Forelimb muscle (tissue), 1 donor: ENCODE measurements at places on chromosomes 7 and 10. TPM values are rescaled to one million over a fixed set of nuclear protein-coding genes. Genes with fewer than 3 reads are reported as not detected.
A peak's percentile ranks its signal among the peaks of the same experiment; 100 is the strongest.

Gene CRTAC1
- 0.63 TPM for polyA plus RNA-seq

- no peak for DNase-seq
These were observed 106.5 kb upstream of the NANOS1 start for GRCh38 chr10:118922972-118923371.

DNA sequence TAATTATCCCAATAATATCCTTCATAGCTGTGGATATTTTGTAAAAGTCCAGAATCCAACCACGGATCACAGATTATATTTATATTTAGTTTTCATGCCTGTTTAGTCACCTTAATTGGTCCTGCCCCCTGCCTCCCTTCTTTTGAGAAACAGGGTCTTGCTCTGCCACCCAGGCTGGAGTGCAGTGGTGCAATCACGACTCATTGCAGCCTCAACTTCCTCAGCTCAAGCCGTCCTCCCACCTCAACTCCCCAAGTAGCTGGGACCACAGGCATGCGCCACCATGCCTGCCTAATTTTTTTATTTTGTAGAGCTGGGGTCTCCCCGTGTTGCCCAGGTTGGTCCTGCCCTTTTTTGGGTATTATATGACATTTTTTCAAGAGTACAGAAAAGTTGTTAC is 129.4 kb downstream of the KAT6B start:
- DNase-seq: no peak

Gene HPSE2
- polyA plus RNA-seq: 0.25 TPM

GRCh38 chr7:106757846-106758245 is 96.9 kb upstream of the CCDC71L start:
- DNase-seq: no peak

DNA sequence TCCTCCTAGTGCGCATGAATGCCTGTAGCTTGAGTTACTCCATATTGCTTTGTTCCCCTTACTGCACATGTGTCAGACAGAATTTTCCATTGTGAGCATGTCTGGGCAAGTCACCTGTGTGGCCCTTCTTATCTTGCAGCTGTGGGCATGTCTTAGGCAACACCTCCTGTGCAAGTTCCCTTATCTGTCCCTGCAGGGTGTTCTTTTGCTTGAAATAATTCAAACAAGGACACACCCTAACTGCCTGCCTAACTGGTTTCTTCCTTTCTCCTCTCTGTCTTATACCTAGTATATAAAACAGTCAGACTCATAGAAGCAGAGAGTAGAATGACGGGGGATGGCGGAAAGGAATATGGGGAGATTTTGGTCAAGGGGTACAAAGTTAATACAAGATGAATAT is 421.1 kb upstream of the SORCS1 start:
- DNase-seq: no peak

- DNase-seq: no peak
These were observed 73.3 kb downstream of the NSUN6 start for GRCh38 chr10:18577823-18578685.

DNA sequence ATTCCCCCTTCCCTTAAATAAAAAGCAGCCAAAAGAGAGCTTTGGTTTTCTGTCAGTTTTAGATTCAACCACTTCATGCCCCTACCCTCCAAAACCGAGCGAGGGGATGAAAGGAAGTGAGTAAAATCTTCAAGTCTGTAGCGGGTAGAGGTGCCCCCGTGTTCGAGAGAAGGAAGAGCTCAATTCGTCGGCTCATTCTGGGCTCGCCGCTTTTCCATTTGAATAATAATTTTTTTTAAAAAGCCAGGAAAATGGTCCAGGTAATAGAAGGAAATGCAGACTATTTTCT is 436.2 kb upstream of the GALNT17 start:
- no peak for DNase-seq

GRCh38 chr7:116715077-116715476 is 43.1 kb downstream of the MET start:
- no peak for DNase-seq

GRCh38 chr10:14740684-14741247 is 33.9 kb downstream of the FAM107B start:
- DNase-seq: no peak

DNA sequence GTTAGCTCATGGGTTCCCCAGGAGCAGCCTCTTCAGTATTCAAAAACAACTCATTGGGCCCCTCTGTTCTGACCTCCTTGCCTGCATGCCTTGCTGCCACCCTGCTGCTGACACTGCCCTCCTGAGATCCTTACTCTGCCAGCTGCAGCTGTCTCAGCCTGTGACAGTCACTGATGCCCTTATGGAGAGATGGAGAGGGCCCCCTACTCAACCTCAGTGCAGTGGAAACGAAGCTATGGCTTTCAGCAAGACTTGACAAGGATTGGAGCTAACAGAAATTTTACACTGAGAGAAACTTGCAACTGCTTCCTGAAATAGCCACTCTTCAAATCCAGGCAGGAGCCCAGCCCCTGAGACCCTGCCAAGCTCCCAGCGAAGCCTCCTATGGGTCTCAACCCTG is 678.3 kb upstream of the C7orf33 start:
- no peak for DNase-seq

Gene THSD7A
- 3.7 TPM for polyA plus RNA-seq

- DNase-seq: no peak
These were observed 15.9 kb downstream of the VSIR start for GRCh38 chr10:71757399-71757922.

DNA sequence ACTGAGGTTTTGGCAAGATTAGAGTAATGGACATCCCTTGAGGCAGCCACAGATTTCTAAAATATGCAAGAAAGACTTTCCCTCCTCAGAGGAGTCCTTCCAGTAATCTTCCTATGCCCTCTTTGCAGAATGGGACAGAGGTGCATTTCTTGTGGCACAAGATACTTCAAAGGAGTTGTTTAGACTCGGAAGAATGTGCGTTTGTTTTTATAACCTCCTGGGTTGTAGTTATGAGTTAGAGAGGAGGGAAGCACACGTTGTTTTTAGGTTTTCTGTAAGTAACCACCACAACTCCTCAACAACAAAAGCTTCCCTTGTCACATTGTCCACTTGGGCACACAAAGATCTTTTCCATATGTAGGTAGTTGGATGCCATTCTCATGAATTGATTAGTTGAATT is 78.1 kb upstream of the GLI3 start:
- DNase-seq: no peak

Gene GSTO2
- polyA plus RNA-seq: 0.99 TPM

- no peak for DNase-seq
These were observed 11.9 kb downstream of the SSC4D start for GRCh38 chr7:76397409-76398183.

GRCh38 chr10:132429281-132430230 is 32.6 kb downstream of the PWWP2B start:
- no peak for DNase-seq

DNA sequence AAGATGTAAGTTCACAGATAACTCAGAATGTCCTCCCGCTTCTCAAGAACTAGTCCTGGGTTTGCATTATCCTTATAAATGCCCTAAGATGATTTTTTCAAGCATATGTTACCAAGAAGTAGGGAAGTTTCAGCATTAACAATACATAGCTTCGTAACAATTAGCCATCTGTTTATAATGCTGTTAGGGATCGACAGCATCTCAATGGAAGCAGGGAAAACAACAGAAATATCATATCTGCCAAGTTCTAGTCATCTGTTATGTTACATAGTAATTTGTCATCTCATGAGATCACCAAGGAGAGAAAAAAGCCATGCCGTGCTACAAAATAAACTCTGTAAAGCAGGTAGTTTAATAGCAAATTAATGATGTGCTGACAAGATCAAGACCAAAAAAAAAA is 731.5 kb upstream of the C7orf33 start:
- peak; percentile 11 for DNase-seq

DNA sequence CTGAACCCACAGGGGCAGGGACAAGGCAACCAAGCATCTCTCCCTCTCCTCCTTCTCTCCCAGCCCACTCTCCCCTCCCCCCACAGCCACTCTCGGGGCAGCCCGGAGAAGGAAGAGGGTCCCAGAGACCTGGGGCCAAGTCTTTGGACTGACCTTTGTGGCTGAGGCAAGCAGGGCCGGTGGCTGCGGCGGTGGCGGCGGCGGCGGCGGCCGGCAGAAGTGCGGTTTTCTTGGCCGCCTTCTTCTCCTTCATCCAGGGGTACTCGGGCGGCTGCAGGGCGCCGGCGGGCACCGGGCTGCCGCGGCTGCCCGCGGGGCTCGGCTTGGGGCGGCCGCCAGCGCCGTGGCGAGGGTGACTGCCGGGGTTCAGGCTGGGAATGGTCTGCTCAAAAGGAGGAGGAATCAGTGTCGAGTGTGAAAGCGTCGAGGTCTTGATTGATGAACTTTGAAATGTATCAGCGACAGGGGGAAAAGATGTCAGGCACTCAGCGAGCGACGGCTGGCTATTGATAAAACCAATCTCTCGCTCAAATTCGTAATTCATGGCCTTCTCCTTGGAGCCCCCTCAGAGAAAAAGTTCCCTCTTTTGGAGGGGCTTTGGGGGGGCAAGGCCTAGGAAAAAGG is 414 bp downstream of the HOXA2 start:
- DNase-seq: no peak

- DNase-seq: no peak
These were observed 593 bp upstream of the ADRA2A start for GRCh38 chr10:111076191-111076681.

GRCh38 chr7:48148311-48148710 is 22.9 kb upstream of the ABCA13 start:
- no peak for DNase-seq

DNA sequence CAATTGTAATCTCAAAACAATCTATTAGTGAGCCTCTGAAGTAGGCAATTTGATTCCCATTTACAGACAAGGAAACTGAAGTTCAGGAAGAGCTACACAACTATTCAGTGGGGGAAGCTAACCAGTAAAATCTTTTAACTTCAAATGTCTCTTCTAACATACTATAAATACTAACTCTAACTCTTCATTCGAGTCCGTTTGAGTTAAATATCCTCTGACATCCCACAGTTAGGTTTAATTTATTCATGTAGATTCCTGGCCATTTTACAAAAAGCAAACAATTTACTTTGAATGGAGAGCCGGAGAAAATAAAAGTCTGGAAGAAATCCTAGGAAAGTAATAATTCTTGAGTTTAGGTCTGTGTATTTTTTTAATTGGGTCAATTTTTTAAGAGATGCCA is 64.7 kb downstream of the HYCC1 start:
- no peak for DNase-seq

Gene ORC5
- 14.9 TPM for polyA plus RNA-seq

Gene DLG5
- polyA plus RNA-seq: 20.6 TPM

Gene SLC26A3
- polyA plus RNA-seq: not detected

Gene CYP2C19
- not detected for polyA plus RNA-seq

Gene RPEL1
- polyA plus RNA-seq: not detected
